ENCODE measurements at places on chromosomes 6 and 20.

DNA sequence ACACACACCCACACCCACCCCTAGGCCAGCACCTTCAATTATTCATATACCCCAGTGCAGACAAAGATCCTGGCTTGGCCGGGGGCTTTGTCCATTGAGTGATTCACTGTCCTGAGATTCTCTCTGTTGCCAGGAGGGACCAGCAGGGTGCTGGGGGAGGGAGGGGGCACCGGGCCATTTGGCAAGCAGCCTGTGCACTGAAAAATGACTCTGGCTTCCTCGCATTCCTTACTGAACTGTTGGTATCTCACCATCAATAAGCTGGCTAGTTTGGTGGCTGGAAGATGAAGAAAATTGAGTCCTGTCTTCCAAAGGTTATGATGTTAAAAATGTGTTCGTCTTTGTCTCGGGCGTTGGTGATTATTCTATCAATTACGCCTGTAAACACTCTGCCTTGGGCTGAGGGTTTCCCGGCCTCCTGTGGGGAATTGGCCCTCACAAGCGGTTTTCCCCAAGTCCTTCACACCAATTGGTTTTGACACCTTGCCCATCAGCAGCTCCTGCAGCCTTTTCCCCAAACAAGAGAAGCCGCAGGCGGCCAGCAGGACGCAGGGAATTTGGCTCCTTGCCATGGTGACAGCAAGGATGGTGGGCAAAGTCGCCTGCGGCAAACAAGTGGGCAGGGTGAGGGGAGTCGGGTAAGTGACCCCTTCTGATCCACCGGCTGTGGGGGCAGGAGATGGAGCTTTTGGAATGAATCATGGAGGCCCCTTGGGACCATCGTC lies 4.9 kb downstream of the VSTM2L start:
- peak; percentile 76 for DNase-seq

GRCh38 chr6:31970604-31971271 lies 1.2 kb downstream of the DXO start:
- DNase-seq: no peak

DNA sequence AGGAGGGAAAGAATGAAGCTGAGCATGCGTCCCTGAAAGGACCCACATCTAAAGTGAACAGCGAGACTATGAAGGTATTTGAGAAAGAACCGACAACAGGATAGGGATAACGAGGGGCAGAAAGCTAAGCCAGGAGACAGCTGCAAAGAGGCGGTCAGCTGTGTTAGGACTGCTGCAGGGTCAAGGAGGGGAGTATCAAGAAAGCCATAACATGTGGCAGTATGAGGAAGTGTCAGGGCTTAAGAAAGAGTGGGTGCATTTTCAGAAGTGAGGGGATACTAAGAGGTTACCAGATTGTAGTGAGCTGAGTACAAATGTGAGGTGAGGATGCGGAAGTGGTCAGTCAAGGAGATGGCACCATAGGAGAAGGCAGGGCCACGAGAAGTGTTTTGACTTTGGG lies 21.2 kb downstream of the MYLIP start:
- no peak for DNase-seq

DNA sequence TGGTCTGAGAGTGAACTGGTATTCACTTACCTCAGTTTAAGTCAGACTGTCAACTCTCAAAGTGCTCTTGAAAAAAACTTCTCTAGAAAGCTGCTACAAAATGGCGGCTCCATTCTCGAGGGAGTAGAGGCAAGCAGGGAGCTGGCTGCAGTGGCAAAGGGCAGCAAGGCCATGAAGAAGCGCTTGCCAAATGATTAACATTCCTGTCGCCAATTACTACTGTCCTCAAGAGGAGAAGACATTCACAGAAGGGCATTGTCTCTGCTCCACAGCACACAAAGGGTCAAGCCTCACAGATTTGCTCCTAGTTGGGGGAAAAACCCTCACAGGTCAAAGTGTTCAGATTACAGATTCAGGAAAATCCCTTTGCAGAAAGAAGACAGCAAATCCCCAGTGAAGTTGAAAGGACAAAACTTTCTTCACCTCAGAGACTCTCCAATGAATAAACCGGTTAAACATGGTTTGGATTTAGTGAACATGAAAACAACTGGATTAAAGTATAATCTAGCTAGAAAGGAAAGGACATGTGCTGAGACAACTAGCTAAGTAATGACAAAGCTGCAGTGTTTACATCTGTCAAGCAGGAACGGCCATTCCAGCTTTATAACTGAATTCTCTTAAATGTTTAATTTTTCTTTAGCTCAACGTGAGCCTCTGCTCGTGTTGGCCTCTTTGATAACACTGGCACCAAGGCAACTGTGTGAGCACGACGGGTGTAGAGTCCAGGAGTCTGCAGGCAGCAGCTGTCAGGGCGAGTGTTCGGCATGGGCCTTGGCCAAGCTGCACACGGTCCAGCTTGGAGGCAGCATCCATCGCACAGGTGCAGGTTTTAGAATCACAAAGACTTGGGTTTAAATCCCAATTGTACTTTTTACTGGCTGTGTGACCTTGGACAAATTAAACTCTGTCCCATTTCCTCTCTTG lies 37.6 kb downstream of the NR2E1 start:
- no peak for DNase-seq

GRCh38 chr20:54727490-54727889 lies 252.1 kb downstream of the DOK5 start:
- no peak for DNase-seq

DNA sequence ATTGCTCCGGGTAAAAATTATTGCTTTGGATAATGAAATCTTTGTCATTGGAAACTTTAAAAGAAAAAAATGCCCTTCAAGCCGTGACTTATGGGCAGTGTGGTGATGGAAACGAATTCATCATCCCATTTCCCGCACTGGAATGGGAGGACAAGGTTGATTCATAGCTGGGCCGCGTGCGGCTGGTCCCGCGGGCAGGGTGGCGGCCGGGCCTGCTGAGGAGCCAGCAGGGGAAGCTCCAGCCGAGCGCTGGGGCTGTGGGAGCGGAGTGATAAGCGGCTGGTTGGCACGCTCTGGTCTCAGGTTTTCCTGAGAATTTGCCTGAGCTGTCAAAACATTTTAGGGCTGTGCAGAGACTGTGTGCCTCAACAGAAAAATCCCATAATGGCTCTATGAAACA lies 351.7 kb downstream of the CDC5L start:
- no peak for DNase-seq

DNA sequence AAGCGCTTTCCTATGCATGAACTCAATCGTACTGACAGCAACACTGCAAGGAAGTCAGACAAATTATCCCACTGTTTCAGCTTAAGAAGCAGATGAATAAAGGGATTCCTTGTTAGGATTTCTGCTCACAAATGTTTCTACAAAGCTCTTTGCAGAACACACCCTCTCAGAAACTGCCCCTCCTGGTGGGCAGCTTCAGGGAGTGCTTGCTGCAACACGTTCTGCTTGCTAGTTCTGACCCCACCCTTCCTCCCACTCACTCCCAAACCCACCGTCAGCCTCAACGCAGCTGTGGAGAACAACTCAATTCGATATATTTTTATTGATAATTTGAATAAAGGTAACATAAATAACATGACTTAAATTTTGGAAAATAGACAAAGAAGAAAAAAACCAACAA lies 250.8 kb upstream of the PRDM1 start:
- DNase-seq: no peak

- DNase-seq: no peak
Measured at GRCh38 chr6:97023982-97024381, 99.5 kb downstream of the KLHL32 start.

GRCh38 chr20:33373735-33374605 lies 27.3 kb downstream of the CDK5RAP1 start:
- no peak for DNase-seq

DNA sequence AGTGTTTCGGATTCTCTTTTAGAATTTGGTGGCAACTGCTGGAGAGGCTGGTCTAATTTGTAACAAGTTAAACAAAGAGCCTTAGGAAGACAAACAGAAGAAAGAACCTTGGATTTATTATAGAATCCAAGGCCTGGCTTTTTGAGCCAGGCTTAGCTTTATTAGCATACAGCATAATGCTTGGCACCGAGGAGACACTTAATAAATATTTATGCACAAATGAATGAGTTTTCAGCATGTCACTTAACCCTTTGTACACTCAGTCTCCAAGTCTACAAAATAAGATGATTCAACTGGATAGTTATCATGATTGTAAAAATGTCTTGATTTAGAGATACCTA lies 38.2 kb upstream of the AFDN start:
- DNase-seq: no peak

- no peak for DNase-seq
Measured at GRCh38 chr6:106743612-106744011, 114.2 kb downstream of the QRSL1 start.

GRCh38 chr6:1586861-1587450 lies 22.8 kb upstream of the FOXC1 start:
- DNase-seq: no peak

DNA sequence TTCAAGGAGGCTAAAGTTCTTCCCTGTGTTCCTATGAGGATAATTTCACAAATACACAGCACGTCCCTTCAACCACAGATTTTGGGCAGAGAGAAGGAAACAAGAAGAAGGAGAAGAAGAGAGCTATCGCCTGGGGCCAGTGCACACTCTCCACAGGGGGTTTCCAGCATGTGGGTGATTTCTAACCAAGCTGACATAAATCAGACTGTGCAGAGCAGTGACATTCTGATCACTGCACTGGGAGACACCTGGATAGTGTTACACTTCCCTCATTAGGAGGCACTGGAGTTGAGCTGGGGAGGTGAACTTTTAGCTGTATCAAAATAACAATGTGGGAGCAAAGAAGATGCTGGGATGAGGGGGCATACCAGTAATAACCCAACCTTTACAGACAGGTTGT lies 71.8 kb upstream of the CENPW start:
- no peak for DNase-seq

- DNase-seq: no peak
Measured at GRCh38 chr6:150880336-150880735, 14.8 kb downstream of the MTHFD1L start.

GRCh38 chr20:47011984-47012383 lies 117.3 kb downstream of the EYA2 start:
- no peak for DNase-seq

DNA sequence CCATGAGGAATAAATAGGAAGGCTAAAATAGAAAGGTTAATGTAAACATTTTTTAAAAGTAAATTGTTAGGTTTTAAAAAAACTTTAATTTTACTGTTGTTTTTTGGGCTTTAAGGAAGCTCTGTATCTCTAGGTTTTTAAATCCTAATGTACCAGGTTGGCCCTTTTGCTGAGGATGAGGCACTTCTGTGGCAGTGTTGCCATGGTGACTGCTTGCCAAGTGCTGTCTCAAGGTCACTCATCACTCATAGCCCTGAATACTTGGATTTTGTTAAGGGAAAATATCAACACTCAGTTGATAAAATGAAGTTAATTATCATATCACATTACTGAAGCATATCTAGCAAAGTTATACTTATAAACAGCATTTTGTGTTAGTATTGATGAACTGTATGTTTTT lies 50.2 kb downstream of the NCOA3 start:
- no peak for DNase-seq

GRCh38 chr6:158928068-158928467 lies 71.9 kb downstream of the RSPH3 start:
- DNase-seq: no peak

GRCh38 chr6:79072640-79073181 lies 5.3 kb downstream of the PHIP start:
- no peak for DNase-seq

- no peak for DNase-seq
Measured at GRCh38 chr6:5537967-5538366, 276.7 kb downstream of the FARS2 start.

GRCh38 chr6:19968201-19968600 lies 131.0 kb downstream of the ID4 start:
- no peak for DNase-seq

DNA sequence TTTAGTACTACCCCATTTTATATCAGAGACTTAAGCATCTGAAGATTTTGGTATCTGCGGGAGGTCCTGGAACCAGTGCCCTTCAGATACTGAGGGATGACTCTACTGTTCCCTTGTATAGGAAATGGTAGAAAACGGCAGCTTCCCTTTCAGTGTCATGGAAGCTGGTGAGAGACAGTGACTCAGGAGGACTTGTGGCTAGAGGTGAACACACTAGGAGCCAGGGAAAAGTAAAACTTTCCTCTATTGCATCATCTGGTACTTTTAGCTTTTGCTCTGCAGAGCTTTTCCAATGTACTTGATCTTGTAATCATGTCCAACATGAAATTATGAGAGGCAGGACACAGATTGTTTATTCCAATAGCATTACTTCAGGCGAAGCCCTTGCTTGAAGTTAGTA lies 45.0 kb downstream of the RNF144B start:
- DNase-seq: no peak

GRCh38 chr6:132268209-132268608 lies 133.1 kb downstream of the MOXD1 start:
- no peak for DNase-seq

- no peak for DNase-seq
Measured at GRCh38 chr6:55818482-55818881, 56.9 kb downstream of the BMP5 start.

DNA sequence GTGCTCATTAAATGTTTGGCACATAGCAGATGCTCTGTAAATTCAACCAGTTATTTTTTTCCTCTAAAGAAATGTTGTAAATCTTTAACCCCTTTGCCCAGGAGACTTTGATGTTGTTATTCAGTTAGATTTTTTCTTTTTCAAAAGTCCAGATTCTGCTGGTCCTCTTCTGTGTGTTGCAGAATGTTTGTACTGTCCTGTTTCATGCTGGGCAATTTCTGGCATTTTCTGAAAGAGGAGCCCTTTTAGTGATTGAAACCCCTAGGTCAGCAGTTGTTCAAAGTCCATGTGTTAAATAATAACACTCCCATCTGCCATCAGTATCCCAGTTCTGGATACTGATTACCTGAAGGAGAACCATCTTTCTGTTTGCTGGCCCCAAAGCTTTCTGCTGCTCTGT lies 1.3 kb upstream of the SLC17A1 start:
- DNase-seq: no peak

DNA sequence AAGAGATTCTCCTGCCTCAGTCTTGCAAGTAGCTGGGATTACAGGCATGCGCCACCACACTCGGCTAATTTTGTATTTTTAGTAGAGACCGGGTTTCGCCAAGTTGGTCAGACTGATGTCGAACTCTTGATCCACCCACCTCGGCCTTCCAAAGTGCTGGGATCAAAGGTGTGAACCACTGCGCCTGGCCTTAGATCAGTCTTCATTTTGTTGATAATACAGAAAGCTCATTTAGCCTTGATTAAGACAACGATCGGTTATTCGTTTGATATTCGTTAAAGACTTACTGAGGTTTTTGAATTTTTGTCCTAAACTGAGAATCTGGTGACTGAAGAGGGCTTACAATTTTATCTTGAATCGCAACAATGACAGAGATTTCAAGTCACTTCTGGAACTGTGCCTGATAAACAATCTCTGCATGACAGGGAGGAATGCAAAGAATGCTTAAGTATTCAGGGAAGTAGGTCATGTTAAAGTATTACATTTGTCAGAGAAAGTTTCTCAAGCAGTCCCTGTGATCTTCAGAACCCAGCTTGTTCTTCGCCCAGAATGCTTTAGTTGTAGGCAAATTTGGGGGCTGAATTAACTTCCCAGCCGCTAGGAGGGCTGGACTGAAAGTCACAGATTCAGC lies 14.8 kb downstream of the AKAP12 start:
- no peak for DNase-seq

DNA sequence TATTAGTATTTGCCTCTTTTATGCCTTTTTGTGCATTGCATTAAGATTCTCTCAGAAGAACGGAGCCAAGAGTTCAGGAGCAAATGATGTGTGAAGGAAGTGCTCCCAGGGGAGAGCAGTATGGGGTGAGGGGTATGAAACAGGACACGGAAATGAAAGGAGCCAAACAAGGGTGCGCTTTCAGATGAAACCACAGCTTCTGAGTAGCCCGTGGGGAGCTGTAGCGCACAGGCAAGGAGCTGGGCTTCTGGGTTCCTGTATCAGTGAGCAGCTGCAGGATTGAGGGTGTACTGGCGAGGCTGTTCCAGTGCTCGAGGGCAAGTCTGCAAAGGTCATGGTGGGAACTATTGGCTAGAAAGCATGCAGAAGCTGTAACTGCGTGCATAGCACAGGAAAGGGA lies 25.4 kb downstream of the ANKEF1 start:
- no peak for DNase-seq
